DMS153 (cell line): ENCODE measurements at places on chromosomes 4 and X.

- no peak for DNase-seq
Measured at GRCh38 chr4:140037353-140038030, 116.5 kb downstream of the MAML3 start.

GRCh38 chrX:40243755-40244515, 146.2 kb upstream of the BCOR start:
- DNase-seq: no peak

DNA sequence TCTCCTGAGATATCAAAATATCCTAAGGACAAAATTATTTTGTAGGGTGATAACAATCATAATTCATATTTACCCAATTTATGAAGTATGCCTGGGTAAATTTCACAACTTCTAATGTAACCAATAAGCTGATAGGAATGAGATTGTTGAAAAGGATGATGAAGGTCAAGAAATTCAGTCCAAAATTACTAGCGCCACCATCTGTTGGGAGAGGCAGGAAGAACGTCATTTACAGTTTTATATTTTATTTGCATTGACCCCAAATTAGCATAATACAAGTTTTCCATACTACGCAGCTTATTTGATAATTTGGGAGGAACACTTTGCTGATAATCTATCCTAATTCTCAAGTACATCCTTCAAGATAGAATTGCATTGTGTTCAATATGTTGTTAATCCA, 78.7 kb downstream of the ATP8A1 start:
- DNase-seq: no peak

- DNase-seq: no peak
Measured at GRCh38 chr4:173282626-173283025, 51.5 kb downstream of the HMGB2 start.

GRCh38 chr4:97656044-97656720, 487.1 kb downstream of the STPG2 start:
- DNase-seq: no peak

GRCh38 chrX:88439935-88440334, 307.1 kb upstream of the CPXCR1 start:
- DNase-seq: no peak

GRCh38 chr4:1241936-1242505, 6.9 kb downstream of the CTBP1 start:
- no peak for DNase-seq

GRCh38 chrX:65871671-65872311, 168.1 kb downstream of the VSIG4 start:
- peak; percentile 87 for DNase-seq

GRCh38 chr4:105194328-105195231, 47.9 kb downstream of the TET2 start:
- DNase-seq: no peak

DNA sequence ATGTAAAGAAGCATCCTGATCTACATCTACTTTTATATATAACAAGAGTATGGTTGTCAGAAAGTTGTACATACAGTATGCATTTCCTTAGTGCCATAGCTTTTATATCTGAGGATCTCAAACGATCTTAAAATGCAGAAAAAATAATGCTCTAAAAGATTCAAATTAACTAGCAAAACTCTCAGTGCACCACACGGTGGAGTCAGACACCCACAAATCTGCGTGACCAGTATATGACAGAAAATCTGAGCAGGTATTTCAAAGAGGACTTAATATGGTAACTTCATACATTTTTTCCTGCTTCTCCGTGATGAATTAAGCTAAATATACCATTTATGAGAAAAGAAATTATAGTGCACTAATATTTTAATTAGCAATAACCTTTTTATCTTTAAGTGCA, 803.0 kb downstream of the DMD start:
- DNase-seq: no peak
